Panc1 (cell line): ENCODE measurements at places on chromosomes 12 and 14.

DNA sequence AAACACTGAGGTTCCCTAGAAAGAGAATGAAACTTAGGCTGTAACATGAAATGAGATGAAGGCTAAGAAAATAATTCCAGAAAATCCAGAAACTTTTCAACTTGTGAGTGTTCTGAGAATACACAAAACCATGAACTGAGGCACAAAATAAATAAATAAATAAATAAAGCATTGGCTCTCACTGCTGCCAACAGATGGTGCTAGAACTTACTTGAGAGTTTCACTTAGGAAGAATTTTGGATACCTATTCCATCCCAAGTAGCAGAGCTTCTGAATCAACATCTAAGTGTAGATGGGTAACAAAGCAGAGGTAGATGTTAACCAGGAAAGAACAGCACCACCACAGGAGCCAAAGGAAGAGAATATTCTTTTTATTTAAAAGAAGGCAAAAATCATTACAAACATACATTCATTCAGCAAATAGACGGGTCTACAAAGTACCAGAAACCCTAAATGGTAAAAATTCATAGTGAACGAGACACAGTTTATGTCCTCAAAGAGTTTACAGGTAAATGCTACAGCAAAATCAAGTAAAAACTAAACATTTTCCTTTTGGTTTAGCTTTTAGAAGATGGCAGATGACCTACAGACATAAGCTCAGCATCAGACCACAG is 16.7 kb downstream of the EPS8 start:
- DNase-seq: no peak

GRCh38 chr14:21647380-21647779 is 6.3 kb upstream of the OR4E2 start:
- DNase-seq: no peak

DNA sequence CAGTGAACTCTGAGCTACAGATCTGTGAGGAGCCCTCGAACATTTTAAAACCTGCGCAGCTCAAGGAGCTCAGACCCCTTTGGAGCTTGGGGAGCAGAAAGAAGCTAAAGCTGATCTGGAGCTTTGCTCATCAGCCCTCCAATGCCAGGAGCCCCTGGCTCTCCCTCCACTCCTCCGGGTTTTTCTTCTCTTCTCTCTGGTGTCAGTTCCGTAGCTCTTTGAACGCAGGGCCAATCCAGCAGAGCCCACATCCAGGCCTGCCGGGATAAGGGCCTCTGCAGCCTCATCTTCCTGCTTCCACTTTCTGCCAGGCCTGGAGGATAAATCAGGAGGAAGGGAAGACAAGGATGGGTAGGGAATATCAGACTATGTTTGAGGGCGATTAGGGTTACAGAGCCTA is 6.0 kb downstream of the HOXC4 start:
- DNase-seq: no peak

GRCh38 chr14:32201816-32202490 is at the start of gene RNU6-7:
Gene RNU6-7 (plus strand): TSS chr14:32202045.
- peak; percentile 46 for DNase-seq

GRCh38 chr14:36579573-36580140 is 2.8 kb downstream of the NKX2-8 start:
- no peak for DNase-seq

- DNase-seq: no peak
These were observed 357 bp downstream of the HOMEZ start for GRCh38 chr14:23285530-23286019.

- no peak for DNase-seq
These were observed 44.2 kb upstream of the MMP17 start for GRCh38 chr12:131783915-131784541.

- DNase-seq: no peak
These were observed 2.8 kb downstream of the TNS2 start for GRCh38 chr12:53052419-53053217.

DNA sequence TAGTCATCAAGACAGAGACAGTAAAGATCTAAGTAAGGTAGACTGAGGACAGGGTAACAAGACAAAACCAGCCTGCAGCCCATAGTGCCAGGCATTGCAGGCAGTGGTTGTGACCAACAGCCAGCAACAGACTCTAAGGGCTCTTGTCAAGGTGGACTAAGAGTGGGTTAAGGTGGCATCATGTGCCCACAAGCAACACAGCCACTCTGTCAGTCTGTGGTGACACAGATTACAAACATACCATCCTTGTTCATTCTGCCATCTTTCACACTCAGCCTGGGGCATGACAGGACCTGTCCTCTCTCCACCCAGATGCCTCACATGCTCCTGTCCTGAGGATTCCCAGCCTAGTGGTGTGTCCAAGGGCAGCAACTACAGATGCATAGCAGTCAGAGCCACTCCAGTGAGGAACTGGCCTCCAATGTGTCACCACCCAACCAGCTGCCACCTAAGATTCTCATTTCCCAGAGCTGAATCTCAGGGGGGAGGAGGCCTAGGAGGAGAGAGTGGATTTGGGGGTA is 28.3 kb downstream of the VDR start:
- no peak for DNase-seq

GRCh38 chr12:30423330-30423729 is 272.3 kb downstream of the IPO8 start:
- DNase-seq: no peak

GRCh38 chr12:60842181-60842580 is 1246.4 kb downstream of the SLC16A7 start:
- DNase-seq: no peak

DNA sequence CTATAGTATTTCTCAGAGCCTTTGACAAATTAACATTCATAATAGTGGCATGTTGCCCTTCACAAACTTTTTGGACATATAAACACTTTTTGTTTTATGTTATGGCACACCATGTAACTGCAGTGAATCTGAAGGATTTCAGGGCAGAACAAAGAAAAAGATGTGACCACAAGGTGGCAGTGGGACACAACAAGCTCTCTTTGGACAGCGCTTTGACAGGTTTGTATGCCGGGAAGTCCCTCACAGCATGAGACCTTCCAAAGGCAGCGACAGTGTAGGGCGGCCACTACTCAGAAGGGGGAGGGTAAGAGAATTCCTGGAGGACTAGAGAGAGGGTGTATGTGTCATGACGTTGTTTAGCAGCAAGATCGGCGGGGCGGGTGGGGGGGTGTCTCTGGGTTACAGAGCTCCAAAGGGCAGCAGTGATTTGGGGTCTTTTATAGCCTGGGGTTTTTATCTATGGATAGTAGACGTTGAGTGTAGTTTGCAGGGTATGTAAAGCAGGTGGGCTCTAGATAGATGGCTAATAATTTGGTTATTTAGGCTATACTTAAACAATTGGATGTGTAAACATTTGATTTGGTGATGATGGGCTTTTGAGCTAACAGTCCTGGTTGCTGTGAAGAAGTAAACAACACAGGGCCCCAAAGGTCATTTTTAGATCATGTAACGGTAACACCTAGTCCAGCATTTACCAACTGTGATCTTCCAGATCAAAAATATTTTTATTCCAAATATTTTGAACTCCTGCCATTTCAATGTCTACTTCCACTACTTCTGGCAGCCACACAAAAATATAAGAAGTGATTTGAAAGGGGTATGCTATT is 22.9 kb downstream of the ETFBKMT start:
- DNase-seq: peak; percentile 83

- no peak for DNase-seq
These were observed 517.5 kb downstream of the BCL11B start for GRCh38 chr14:98754343-98755020.

GRCh38 chr12:127174881-127175280 is 1092.1 kb upstream of the TMEM132C start:
- DNase-seq: no peak

GRCh38 chr12:124704619-124705018 is 137.2 kb upstream of the NCOR2 start:
- no peak for DNase-seq

DNA sequence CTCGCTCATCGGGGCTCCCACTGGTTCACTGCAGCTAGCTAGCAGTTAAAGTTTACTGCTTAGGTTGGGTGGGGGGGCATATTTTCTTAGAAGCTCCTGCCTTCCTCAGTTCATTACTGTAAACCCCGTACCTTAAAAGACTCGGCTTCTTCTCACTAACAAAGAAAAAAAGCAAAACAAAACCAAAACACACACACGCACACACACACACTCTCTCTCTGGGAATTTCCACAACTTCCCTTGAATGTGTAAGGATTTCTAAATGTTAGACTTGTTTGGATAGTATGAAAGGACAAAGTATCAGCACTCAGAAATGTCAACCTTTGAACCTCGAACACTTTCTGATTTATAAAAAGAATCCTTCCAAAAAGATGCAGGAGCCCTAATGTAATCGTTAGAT is 927 bp downstream of the PTHLH start:
- DNase-seq: no peak

GRCh38 chr14:31920989-31921650 is 156.0 kb upstream of the ARHGAP5 start:
- no peak for DNase-seq

DNA sequence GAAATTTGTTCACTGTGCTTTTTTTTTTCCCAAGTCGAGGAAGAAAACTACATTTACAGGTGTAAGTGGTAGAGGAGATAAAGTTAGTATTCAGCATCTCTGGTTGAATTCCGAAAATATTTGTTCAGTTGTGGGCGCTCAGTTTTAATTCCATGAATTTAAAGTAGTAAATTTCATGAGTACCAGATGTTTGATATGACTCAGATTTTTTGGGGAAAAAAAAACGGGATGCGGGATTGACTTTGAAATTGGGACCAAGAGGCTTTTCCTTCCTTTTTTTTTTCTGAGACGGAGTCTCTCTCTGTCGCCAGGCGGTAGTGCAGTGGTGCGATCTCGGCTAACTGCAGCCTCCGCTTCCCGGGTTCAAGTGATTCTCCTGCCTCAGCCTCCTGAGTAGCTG is 1.6 kb downstream of the TULP3 start:
- DNase-seq: no peak

- no peak for DNase-seq
These were observed 22.1 kb downstream of the MTHFD1 start for GRCh38 chr14:64410084-64410774.

DNA sequence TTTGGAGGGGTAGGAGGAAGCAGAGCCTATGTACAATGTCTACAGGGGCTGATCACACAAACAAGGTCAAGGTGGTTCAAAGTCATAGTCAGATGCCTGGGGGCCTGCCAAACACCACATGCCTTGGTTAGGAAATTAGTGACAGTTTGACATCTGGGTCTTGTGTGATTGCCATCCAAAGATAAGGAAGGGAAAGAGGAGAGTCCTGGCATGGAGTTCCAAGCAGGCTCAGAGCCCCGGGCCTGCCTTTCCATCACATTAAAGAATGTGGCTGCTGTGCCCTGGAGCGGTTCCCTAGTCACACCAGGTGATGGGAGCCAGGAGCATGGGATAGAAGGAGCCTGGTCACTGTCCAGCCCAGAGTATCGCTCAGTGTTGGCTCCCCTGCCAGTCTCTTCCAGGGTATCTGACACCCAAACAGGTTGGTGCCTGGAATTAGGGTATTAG is 53.6 kb upstream of the BCL2L14 start:
- no peak for DNase-seq

- DNase-seq: no peak
These were observed 514.7 kb downstream of the AACS start for GRCh38 chr12:125579916-125580315.

- DNase-seq: no peak
These were observed 636 bp downstream of the DUSP6 start for GRCh38 chr12:89351489-89352241.

DNA sequence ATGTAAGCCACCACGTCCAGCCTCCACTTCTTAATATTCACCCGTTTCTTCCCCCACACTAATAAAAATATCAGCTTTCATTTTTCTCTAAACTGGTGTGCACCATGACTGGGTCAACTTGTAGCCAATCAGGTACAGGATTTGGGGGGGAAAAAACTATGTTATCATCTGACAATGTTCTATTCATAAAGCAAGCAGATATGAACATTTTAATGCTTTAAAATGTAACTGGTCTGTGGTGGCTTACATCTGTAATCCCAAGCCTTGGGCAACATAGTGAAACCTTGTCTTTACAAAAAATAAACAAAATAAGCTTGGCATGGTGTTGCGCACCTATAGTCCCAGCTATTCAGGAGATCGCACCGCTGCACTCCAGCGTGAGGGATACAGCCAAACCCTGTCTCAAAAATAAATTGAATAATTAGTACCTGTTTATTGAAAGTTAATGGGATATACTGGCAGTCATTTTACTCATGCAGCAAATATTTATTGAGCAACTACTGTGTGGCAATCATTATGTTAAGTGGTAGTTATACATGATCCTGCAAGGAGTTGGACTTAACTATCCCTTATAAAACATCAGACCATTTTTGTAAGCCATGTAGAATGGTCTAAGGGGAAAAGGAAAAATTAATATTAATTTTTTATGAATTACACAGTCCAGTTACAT is 15.3 kb upstream of the ITPR2 start:
- DNase-seq: no peak

DNA sequence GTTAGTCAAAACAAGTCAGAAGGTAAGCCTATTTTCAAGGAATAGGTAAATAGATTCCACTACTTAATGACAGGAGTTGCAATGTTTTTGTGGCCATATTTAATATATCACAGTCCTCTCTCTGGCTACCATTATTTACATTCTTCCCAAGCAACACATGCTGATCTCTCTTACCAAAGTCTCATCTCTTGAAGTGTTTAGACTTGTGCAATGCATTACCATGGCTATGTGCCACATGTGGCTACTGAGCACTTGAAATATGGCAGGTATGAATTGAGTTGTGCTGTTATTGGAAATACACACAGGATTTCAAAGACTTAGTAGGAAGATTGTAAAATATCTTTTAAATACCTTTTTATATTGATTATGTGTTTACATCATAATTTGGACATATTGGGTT is 262.4 kb upstream of the PDE3A start:
- DNase-seq: no peak

- DNase-seq: no peak
These were observed 568.7 kb downstream of the MED13L start for GRCh38 chr12:115708801-115709200.

DNA sequence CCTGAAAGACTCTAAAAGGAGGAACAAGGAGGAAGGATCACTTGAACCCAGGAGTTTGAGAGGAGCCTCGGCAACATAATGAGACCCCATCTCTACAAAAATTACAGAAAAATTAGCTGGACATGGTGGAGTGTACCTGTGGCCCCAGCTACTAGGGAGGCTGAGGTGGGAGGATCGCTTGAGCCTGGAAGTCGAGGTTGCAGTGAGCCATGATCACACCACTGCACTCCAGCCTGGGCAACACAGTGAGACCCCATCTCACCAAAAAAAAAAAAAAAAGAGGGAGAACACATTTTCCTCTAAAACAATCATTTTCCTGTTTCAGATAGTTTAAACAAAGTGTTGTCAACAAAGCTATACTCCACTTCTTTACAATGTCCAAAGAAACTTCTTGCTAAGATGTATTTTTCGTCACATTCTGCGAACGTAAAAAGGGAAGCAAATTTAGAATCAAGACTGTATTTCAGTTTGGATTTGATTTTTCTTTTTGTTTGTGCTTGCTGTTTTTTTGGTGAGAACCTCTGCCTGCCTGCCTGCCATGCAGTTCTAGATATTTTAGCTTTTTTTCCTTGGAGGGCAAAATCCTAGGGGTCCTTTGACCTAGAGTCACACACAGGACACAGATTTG is 5.1 kb downstream of the HCAR1 start:
- no peak for DNase-seq

DNA sequence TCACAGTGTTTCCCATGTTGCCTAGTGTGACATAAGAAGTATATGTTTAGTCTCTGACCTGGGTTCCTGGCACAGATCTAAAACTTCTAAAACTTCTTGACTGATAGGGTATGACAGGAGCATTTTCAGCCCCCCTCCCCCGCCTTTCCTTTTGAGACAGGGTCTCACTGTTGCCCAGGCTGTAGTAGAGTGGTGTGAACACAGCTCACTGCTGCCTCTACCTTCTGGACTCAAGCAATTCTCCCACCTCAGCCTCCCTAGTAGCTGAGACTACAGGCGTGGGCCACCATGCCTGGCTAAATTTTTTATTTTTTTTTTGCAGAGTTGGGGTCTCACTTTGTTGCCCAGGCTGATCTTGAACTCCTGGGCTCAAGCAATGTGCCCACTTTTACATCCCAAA is 421.1 kb upstream of the RGS6 start:
- no peak for DNase-seq
